ENCODE measurements at places on chromosomes 7 and 10.

DNA sequence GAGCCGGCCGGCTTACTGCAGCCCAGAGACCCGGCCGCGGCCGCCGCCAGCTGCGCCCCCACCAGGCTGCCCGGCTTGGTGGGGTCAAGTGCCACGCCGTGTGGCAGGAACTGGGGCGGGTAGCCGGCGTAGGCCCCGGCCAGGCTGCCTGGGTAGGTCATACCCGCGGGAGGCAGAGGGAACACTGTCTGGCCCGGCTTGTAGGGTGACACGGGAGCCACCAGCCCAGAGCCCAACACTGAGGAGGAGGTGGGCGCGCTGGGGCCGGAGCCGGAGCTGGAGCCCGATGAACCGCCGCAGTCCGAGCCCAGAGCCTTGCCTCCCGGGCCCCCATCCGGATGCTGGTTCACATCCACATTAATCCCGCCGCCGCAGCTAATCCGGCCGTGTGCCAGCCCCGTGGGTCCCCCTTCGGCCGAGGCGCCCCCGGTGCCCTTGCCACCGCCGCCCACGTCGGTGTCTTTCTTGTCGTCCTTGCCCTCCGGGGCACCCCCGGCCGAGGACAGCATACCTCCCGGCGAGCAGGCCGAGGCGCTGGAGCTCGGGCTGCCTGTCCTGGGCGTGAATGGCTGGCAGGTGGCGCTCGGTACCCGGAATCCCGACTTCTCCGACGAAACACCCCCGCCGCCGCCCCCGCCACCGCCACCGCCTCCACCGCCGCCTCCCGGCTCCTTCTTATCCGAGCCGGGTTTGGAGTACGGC, 2.0 kb downstream of the ZNF503 start:
- DNase-seq = no peak

DNA sequence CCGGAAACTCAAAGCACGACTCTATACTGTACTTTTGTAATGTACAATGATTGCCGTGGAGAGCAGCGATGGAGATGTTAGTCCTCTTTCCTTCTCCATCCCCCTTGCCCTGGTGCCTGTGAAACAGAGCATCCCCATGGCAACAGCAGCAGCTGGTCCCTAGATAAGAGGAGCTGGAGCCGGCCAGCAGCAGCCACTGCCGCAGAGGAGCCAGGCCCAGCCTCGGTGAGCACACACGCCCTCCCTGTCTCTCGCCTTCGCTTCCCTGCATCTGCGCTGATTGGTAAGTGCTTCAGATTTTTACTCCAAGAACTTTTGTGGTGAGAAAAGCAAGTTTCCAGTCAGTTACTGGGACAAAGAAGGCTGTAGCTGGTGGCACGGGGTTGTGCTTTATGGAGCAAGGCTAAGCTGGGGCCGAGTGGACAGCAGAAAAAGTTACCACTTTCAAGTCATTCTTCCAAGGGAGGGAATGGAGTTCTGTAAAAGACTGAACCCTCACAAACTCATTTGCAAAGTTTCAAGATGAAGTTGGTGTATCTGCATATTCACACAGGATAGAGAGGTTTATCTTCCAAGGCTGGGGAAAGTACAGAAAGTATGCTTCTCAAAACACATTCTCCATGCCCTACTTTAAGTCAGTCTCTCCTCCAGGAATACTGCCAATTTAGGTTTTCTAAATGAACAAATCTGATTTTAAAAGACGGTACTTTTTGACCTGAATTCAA, at the start of gene PPP1R17:
Gene PPP1R17, plus strand, starts transcription at position 192 of the 725 bp plus-strand sequence. CDS start 5,227 bp downstream, outside the sequence.
- DNase-seq = no peak

GRCh38 chr7:32273297-32273696, 203.1 kb upstream of the PDE1C start:
- no peak for DNase-seq

DNA sequence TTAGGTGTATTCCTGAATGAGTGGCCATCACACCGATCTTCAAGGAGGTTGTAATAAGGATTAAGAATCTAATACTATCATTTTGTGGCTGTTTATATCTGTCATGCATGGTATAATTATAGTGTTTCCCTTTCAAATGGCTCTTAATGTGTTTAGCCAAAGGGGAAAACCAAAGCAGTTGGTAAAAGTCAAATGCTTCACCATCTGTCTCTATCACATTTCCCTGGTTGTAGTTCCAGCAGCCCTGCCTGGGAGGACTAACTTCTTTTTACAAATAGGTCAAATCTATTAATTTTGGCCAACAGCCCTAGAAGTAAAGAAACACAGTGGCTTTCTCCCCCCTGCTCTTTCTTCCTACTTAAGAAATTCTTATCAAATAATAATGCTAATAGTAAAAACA, 56.7 kb downstream of the ZNF365 start:
- DNase-seq = no peak

DNA sequence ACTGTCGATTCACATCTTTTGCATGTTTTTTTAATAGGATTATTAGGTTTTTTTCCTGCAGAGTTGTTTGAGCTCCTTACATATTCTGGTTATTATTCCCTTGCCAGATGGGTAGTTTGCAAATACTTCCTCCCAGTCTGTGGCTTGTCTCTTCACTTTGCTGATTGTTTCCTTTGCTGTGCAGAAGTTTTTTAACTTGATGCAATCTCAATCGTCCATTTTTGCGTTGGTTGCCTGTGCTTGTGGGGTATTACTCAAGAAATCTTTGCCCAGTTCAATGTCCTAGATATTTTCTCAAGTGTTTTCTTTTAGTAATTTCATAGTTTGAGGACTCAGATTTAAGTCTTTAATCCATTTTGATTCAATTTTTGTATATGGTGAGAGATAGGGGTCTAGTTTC, 95.4 kb downstream of the TBXAS1 start:
- DNase-seq = no peak

DNA sequence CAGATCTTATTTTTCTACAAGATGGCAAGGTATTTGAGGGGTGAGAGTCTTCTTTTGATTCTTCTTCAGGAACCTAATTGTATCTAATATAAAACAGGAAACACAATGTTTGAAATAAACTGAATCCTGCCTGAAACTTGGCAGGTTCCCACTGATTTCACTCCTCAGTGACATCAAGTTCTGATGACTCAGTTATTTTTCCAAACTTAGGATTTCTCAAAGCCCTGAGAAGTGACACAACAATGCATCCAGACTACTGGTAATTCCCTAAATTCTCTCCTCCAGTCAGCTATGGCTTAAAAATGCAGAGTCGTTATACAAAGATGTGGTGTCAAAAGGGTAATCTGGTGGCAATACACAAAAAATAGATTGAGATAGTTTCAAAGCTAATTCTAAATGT, 80.9 kb downstream of the ABLIM1 start:
- no peak for DNase-seq

DNA sequence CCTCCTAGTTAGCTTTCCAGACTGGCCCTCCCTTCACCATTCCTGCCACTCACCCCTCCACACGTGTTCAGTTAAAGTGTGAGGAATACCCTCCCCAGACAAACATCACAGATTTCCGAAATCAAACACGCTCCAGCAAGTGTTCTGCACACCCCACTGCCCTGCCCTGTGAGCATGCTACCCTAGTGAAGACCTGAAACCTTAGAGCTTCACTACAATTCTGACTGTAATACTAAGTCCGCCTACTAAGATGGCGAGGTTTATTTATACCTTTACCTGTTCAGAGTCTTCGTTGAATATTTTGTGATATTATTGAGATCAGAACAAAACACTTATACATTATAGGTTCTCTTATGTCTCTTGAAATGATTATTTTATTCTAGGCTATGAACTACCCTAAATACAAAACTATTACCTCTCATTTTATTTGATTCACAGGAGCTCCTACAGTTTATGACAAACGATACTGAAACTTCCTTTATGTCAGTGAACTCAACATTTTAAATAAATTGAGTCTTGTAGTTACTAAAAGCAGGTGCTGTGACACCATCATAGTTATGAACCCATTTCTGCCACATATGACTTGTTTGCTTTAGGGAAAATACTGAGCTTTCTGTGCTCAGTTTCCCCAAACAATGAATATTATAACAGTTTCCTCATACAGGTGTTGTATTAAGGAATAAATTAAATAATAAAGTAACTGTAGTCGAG, 8.6 kb downstream of the SCIN start:
- no peak for DNase-seq

- no peak for DNase-seq
These were observed 38.3 kb upstream of the CDCA7L start for GRCh38 chr7:21984042-21984441.

DNA sequence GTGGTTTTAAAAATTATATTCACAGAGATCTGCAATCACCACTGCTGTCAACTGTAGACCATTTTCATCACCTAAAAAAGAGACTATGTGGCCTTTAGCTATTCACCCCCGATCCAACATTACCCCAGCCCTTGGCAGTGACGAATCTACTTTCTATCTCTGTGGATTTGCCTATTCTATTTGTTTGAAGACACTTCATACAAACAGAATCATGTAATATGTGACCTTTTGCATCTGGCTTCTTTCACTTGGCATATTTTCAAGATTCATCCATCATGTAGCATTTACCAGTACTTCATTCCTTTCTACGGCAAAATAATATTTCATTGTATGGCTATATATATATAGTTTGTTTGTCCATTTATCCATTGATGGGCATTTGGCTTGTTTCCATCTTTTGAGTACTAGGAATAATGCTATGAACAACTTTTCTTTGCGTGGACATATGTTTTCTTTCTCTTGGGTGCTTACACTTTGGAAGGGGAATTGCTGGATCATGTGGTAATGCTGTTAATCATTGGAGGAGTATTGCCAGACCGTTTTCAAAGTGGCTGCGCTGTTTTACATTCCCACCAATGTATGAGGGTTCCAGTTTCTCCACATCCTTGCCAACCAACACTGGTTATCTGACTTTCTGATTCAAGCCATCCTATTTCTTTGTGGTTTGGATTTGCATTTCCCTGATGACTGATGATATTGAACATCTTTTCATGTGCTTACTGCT, 22.3 kb downstream of the ADAMTS14 start:
- no peak for DNase-seq

GRCh38 chr7:128874140-128875031, 11.7 kb downstream of the ATP6V1F start:
- no peak for DNase-seq

DNA sequence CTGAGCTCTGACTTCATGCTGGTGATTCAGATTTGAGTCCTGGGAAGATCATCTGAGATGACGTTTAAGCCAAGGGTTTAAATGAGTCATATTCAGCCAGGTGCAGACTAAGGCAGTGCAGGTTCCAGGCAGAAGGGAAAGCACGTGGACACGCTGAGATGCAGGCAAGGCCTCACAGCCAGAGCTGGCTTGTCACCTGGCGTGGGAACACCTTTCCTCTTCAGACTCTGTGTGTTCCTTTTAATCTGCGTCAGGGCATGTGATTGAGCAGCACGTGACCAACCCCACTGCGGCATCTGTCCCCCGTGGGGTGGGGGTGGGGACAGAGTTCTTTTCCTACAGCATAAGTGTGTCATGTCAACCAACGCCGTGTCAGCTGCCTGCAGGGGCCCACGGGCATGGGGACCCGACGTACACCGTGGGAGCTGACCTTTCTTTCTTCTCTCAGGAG, 10.7 kb upstream of the IDI2 start:
- no peak for DNase-seq

- no peak for DNase-seq
These were observed 61.6 kb downstream of the DENND11 start for GRCh38 chr7:141640239-141640840.

DNA sequence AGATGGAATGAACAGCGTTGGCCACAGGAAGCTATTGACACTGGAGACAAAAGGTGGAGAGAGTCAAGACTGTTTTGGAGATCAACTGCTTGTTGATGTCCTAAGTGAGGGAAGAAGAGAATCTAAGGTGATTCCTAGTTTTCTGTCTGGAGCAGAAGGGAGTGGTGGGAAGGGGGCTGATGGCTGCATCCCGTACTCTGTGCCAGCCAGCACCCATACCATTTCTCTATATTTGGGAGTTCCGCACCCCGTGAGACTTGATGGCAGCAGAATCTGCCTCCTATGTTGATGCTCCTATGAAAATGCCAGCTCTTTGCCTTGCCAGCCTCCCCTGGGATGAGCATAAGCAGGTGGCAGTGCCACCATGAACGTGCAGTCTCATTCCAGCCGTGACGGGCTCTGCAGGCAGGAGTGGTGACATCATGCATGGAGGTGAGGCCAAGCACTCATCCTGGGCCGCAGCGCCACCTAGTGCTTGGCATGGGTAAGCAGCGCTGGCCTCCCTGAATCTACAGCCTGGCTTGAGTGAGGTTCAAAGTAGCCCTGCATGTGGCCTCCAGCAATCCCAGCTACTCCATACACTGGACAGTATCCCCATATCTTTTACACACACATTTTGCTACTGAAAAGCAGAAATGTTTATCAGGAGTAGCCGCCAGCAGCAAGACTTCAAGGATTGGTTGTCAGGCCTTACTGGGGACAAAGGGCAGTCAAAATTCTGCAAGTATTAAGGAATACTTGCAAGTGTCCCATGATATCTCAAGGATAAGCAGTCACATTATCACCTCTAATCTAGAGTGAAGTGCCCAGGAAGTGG, 43.0 kb downstream of the PODXL start:
- DNase-seq = peak; percentile 81

- DNase-seq = no peak
These were observed 2.7 kb downstream of the MXI1 start for GRCh38 chr10:110209926-110210673.

- no peak for DNase-seq
These were observed 560.9 kb downstream of the SDK1 start for GRCh38 chr7:3861941-3862340.

DNA sequence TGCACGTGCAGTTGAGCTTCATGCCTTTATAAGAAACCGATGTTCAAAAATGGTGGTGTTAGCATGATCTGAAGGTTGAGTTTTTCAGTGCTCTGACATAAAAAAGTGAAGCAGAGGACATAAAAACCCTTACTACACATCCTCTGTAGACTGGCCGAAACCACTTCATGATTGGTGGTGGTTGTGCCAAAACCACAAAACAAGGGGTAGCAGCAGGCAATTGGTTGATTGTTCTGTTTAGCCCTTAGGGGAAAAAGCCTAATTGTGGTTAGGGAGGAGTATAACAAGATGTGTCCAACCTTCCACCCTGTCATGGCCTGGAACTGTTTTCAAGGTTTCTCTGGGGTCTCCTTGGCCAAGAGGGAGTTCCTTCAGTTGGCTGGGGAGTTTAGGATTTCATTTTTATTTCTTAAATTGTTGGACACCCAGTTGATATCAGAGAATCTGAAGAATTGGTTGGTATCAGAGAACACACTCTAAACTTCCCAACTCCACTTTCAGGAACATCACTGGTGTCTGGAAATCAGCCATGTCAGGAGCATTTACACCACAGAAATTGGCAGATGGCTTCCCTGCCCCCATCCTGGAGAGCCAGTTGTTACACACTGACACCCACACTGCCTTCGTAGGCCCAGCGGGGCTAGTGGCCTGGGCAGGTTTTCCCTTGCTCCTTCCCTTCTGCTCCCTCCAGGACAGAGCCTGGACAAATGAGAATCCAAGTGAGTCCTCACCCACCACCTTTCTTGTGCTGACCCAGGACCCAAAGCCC, 18.8 kb downstream of the MRPS24 start:
- no peak for DNase-seq
